ENCODE measurements at places on chromosomes 3 and 15. TPM values are rescaled to one million over a fixed set of nuclear protein-coding genes. Genes with fewer than 3 reads are reported as not detected.

SLC28A1 gene
- not detected for total RNA-seq

ILDR1 gene
- not detected for total RNA-seq

CHRNA3 gene
- total RNA-seq = not detected

AHSG gene
- total RNA-seq = 0.11 TPM

ADGRG7 gene
- total RNA-seq = not detected

ATP11B gene
- total RNA-seq = 115 TPM

GTF2E1 gene
- 10.6 TPM for total RNA-seq

ZDHHC23 gene
- total RNA-seq = 4.1 TPM

CSTA gene
- total RNA-seq = 0.65 TPM

TGM5 gene
- 0.22 TPM for total RNA-seq

Data from articular chondrocyte of knee joint (primary cell).